ENCODE measurements at places on chromosomes 7 and 10. TPM values are rescaled to one million over a fixed set of nuclear protein-coding genes. Genes with fewer than 3 reads are reported as not detected.

DNA sequence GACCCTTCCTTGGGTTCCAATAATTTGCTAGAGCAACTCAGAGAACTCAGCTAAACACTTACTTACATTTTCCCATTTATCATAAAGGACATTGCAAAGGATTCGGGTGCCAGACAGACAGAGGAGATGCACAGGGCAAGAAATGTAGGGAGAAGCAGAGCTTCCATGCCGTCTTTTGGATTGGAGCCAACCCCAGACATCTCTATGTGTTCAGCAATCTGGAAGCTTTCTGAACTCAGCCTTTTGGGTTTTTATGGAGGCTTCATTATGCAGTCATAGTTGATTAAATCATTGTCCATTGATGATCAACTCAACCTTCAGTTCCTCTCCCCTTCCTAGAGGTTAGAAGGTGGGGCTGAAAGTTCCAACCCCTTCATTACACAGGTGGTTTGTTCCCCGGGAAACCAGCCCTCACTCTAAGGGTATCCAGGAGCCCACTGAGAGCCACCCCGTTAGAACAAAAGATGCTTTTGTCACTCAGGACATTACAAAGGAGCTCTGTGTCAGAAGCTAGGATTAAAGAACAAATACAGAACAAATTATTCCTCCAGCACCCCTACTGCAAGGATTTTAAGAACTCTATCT is 211.9 kb upstream of the VSTM2A start:
- DNase-seq: no peak
- H3K4me3 ChIP-seq: no peak overlapping the region
- H3K36me3 ChIP-seq: no peaks in the 10 kb centered on the region
- no peaks in the 10 kb centered on the region for H3K4me1 ChIP-seq
- H3K27ac ChIP-seq: no peak overlapping the region
- no peaks in the 10 kb centered on the region for H3K27me3 ChIP-seq

- no peaks in the 10 kb centered on the region for H3K36me3 ChIP-seq
- H3K27ac ChIP-seq: no peak overlapping the region
- H3K27me3 ChIP-seq: no peaks in the 10 kb centered on the region
- DNase-seq: no peak
- no peak overlapping the region for H3K4me3 ChIP-seq
These were observed 90.5 kb upstream of the POM121L12 start for GRCh38 chr7:52944921-52945320.

GRCh38 chr7:706721-707120 is 19.8 kb upstream of the DNAAF5 start:
- no peak overlapping the region for H3K4me3 ChIP-seq
- H3K4me1 ChIP-seq: no peaks in the 10 kb centered on the region
- no peak overlapping the region for H3K27ac ChIP-seq
- H3K36me3 ChIP-seq: no peaks in the 10 kb centered on the region

- H3K27ac ChIP-seq: no peak overlapping the region
- H3K27me3 ChIP-seq: no peaks in the 10 kb centered on the region
- no peak for DNase-seq
These were observed 235.5 kb downstream of the TNS3 start for GRCh38 chr7:47346377-47346914.

- no peaks in the 10 kb centered on the region for H3K36me3 ChIP-seq
- H3K4me3 ChIP-seq: no peak overlapping the region
- H3K27me3 ChIP-seq: no peaks in the 10 kb centered on the region
- H3K27ac ChIP-seq: no peak overlapping the region
- H3K4me1 ChIP-seq: no peaks in the 10 kb centered on the region
These were observed 555.7 kb downstream of the PTPRN2 start for GRCh38 chr7:158031867-158032308.

DNA sequence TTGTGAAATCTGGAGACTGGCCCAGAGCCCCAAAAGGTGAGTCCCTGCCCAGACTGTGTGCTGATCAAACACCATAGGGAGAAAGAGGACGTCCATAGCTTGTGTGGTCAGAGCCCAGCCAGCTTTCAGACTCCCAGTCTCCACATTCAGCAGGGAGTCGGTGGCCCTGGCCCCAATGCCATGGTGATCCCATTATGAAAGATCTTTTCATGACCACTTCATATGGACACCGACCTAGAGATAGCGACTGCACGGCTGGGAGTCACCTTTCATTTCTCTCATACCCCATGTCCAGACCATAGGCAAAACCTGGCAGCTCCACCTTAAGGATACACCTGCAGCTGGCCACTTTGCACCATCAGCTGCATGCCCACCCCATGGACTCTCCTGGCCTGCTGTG is 126.4 kb downstream of the ARHGAP22 start:
- no peak overlapping the region for H3K4me3 ChIP-seq
- no peak for DNase-seq
- no peaks in the 10 kb centered on the region for H3K4me1 ChIP-seq

- H3K36me3 ChIP-seq: no peaks in the 10 kb centered on the region
- H3K27me3 ChIP-seq: no peaks in the 10 kb centered on the region
- peak; percentile 75 for DNase-seq
- no peaks in the 10 kb centered on the region for H3K4me1 ChIP-seq
- H3K27ac ChIP-seq: no peak overlapping the region
These were observed 1110.8 kb upstream of the POT1 start for GRCh38 chr7:126040114-126041045.

DNA sequence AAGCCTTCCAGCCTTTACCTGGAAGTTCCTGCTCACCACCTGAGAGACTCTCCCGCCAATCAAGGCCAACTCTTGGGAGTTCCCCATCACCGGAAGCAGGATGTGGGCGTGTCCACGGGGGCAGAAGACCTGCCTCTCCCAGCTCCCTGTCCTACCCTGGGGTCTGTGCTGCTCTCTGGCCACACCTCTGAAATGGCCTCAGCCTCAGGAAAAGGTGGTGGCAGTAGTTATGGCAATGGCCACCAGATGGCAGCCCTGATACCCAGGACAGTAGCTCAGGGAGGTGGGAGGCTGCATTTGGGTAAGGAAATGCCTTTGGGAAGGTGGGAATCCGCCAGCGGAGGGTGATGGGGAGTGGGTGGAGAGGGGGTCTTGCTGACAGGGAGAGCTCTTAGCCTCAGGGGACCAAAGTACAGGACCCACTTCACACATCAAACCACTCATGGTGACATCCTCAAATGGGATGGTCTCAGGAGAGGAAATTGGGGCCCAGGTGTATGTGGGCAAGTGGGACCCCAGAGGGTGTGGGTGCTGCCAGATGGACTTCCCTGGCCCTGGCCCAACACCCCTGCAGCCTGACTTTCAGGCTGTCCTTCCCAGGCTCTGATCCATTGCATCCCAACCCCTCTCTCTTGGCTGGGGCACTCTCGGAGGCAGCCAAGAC is 33.9 kb downstream of the KAZALD1 start:
- H3K27me3 ChIP-seq: no peaks in the 10 kb centered on the region
- no peak overlapping the region for H3K27ac ChIP-seq
- no peaks in the 10 kb centered on the region for H3K36me3 ChIP-seq

GRCh38 chr10:56547163-56547562 is 186.1 kb upstream of the ZWINT start:
- no peaks in the 10 kb centered on the region for H3K36me3 ChIP-seq
- H3K27me3 ChIP-seq: no peaks in the 10 kb centered on the region
- H3K27ac ChIP-seq: no peak overlapping the region
- peak; percentile 37 for DNase-seq
- H3K4me1 ChIP-seq: no peaks in the 10 kb centered on the region
- no peak overlapping the region for H3K4me3 ChIP-seq

GRCh38 chr7:100706672-100707311 is 871 bp downstream of the POP7 start:
- no peaks in the 10 kb centered on the region for H3K36me3 ChIP-seq
- H3K27me3 ChIP-seq: no peaks in the 10 kb centered on the region
- peak overlapping the region; percentile 59 for H3K4me3 ChIP-seq
- peak; percentile 82 for DNase-seq
- H3K27ac ChIP-seq: no peak overlapping the region

The OR13A1 gene
- not detected for total RNA-seq

The PAPOLB gene
- total RNA-seq: 0.26 TPM

The PHKG1 gene
- total RNA-seq: 9.3 TPM

The ITGA8 gene
- 885 TPM for total RNA-seq
